ENCODE measurements at places on chromosomes 6 and 20.
A peak's percentile ranks its signal among the peaks of the same experiment; 100 is the strongest.

DNA sequence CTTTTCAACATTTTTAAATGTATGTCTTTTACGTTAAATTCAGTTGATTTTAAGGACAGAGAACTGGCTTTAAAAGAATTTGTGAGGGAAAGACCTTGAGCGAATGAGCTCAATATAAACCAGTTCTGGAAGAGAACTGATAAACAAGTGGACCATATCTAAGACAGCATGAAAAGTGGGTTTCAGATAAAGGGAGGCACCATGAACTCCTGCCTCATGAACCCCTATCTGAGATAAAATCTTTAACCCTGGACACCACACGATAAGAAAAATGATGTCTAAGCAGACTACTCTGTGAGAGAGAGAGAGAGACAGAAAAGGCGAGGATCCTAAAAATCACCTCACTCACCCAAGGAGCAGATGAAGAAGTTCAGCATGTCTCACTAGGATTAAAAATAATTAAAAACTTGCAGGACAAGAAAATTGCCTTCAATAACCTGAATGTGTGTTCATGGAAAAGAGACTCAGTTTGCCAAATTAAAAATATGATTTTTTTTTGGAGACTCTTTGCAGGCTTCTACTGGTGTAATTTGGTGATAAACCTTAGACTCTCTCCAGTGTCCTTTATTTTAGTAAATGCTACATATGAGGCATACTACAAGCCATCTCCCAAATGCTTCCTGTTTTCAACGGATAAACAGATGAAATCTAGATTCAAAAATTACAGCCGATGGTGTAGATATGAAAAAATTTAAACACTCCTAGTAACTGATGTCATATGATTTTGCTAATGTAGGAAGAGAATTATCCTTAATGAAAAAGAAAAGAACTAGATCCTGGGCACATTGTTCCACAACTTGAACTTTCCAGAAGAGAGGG is 299.5 kb downstream of the ADGB start:
- DNase-seq, result no peak

GRCh38 chr6:112029045-112029822 is 24.7 kb upstream of the CCN6 start:
- peak; percentile 77 for DNase-seq

DNA sequence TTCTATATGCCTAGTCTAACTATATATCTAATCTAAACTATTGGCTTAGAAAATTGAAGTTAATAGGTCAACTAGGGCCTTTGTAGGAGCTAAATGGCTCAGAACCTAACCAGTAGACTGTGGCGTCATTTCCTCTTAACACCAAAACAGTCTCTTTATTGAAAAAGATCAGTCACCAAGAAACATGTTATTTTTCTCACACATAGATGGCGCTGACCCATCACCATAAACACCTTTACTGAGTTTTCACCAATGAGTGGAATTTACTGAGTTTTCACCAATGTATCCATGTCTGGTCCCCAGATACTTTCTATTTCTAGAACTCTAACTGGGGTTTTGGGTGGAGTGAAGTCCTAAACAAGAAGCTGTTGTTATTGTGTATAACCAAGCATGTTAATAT is 636.0 kb downstream of the BCKDHB start:
- peak; percentile 58 for DNase-seq

GRCh38 chr20:20353576-20353975 is 14.3 kb upstream of the INSM1 start:
- no peak for DNase-seq

GRCh38 chr6:29490055-29490454 is 2.3 kb upstream of the MAS1L start:
- no peak for DNase-seq

- no peak for DNase-seq
These were observed 70.8 kb downstream of the BMP2 start for GRCh38 chr20:6838181-6838826.

- DNase-seq, result no peak
These were observed 4.2 kb downstream of the ZNF337 start for GRCh38 chr20:25692499-25692898.

DNA sequence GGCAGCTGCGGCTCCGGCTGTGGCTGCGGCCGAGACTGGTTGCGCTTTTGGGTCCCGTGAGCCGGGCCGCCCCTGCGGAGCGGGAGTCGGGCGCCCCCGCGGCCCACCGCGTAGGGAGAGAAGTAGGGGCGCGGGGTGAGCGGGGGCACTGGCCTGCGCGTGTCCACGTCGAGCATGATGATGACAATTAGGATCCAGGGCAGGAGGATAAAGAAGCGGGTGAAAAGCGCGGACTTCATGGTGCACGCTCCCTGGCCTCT is 739 bp downstream of the B3GAT2 start:
- DNase-seq, result no peak

- DNase-seq, result no peak
These were observed 15.5 kb upstream of the SNRNP48 start for GRCh38 chr6:7574500-7574899.

GRCh38 chr6:103236923-103237322 is 1622.8 kb downstream of the HACE1 start:
- DNase-seq, result no peak

DNA sequence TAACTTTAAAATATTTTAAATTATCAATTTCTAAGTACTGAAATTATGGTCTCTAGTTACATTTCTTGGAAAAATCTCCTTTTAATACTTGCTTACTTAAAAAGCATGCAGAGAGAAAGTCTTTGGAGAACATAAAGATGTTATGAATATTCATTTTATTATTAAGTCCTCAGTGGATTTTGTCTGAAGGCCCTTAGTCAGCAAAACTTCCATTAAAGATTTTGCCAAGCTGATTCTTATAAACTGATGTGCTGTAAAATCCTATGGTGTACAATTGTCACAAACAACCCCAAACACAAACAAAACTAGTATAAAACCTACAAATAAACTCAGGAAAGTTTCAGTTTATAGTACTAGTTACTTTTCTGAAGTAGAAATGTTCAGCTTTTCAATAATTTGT is 372.7 kb downstream of the MEI4 start:
- no peak for DNase-seq

DNA sequence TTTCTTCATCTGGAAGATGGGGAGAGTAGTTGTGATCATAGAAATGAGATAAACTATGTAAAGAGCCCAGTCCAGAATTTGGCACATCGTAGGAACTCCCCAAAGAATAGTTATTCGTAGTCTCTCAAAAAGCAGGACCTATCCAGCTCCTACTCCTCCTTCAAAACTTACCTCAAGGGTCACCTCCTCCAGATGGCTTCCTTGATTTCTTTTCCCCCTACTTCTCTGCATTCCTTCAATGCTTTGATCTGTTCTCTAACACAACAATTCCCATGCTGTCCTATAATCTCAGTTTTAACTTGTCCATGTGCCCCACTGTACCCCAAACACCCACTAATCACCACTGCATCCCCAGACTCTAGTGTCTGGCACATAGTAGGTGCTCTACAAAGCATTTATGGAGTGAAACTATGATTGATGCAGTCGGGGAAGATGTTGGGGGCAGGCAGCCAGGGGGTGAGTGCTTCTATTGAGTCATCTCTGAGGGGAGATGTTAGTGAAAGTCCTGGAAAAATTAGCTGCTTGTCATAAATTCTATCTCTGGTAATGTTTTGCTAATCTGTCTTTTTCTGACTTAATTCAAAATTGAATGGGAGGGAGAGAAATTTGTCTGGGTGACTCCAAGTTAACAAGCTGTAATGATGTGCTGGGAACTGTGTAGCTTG is 181.3 kb upstream of the KCNG1 start:
- DNase-seq, result no peak

GRCh38 chr6:109853426-109853825 is 124.7 kb upstream of the GPR6 start:
- DNase-seq, result no peak

GRCh38 chr20:35912881-35913280 is 41.4 kb downstream of the SCAND1 start:
- no peak for DNase-seq

- DNase-seq, result no peak
These were observed 1212.1 kb upstream of the CITED2 start for GRCh38 chr6:140586426-140587061.

DNA sequence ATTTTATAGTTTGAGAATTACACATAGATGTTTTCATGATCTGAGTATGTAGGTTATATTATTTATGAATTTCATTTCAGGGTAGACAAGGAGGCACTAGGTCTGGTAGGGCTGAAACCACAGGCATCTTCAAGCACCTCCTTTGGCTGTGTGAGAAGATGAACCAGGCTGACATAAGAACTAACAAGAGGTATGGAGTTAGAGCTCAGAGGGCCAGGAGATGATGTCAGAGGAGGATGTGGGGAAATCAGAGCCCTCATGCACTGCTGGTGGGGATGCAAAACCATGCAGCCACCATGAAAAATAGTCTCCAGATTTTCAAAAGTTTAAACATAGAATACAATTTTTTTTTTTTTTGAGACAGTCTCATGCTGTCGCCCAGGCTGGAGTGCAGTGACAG is 13.6 kb upstream of the RIPOR3 start:
- DNase-seq, result peak; percentile 59

DNA sequence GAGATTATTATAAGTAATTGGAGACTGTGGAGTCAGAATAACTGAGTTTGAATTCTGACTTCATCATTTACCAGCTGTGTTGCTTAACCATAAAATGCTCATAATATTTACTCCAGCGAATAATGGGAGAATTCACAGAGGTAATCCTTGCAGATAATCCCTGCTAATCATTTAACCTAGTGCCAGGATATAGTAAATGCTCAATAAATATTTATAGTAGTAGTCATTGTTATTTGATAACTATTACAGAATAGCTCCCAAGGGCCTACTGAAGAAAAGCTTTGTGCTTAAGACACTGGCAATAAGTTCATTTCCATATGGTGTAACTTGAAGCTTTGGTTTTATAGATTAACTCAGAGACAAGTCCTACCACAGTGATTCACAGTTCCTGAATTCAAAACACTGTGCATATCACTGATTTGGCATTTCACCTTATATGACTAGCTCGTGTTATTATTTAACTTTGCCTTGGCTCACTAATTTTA is 208.8 kb upstream of the PLCB4 start:
- peak; percentile 90 for DNase-seq

DNA sequence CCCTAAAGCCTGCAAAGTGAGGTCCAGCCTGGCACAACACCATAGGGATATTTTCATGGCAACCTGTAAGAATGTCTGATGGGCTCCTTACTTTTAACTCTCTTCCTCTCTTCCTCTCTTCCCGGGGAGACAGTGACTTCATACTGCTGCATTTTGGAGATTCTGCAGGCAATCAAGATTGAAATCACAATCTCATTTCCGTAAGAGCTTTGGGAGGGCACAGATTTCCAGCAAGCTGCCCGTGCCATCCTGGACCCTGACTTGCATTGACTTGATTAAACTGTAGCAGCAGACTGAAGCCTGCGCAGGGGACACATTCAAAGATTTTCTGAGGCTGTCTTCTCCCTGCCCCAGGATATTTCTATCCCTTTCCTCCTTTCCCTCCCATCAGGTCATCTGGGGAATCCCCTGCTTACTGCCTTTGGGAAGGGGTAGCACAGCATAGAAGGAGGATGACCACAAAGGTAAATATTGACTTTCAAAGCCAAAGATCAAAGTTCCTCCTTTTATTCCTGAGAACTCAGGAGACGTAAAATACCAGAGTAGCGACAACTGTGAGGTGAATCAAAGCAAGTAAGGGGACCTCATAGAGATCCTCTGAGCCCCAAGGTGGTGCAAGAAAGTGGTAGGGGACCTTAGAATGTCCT is 504.0 kb upstream of the ARID1B start:
- no peak for DNase-seq

- no peak for DNase-seq
These were observed 27.8 kb upstream of the SMIM28 start for GRCh38 chr6:138349891-138350290.

GRCh38 chr6:136525586-136526195 is 24.5 kb downstream of the MAP7 start:
- DNase-seq, result peak; percentile 22

DNA sequence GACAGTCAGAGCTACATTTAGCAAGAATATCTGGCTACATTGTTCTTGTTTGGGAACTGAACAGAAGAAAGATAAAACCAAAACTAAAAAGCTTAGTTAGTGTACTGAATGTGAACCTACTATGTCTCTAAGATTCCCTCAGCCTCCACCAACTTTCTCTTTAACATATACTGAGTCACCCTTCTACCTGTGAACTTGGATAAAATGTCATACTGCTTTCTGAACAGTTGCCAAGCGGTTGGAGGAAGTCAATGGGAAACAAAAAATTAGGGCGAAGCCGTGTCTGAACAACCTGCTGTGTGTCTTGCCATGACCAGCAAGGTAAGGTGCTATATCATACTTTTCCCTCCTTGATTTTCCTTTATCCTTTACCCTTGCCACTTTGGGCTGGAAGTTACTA is 243.5 kb downstream of the BTBD9 start:
- no peak for DNase-seq

GRCh38 chr20:50020288-50020687 is 37.5 kb downstream of the SNAI1 start:
- peak; percentile 87 for DNase-seq

DNA sequence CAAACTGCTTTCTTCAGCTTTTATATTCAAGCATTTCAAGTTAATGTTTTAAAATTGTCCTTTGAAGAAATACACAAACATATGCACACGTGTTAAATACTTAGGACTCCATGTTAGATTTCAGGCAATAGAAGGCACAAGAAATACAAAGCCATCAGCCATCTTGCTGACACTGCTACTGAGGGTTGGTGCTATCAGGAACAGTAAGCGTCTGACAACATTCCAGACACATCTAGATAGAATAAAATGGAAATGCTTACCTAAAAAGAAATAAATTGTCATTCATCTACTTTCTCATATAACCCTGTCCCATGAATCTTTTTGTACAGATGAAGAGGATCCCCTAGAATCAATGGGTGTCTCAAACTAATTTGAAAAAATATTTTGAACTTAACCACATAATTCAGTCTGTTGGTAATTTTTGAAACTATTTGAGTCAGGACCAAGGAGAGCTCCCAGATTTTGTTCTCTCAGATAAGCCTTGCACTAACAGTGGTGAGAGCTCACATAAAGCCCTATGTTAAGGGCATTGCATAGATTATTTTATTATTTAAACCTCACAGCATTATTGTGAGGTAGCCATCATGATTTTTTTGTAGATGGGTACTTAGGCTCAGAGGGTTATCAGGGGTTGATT is 631.1 kb upstream of the POU3F2 start:
- no peak for DNase-seq

- DNase-seq, result no peak
These were observed 362.4 kb downstream of the UTRN start for GRCh38 chr6:144647406-144647964.

- DNase-seq, result no peak
These were observed 65.4 kb downstream of the HIVEP2 start for GRCh38 chr6:142879527-142879926.

DNA sequence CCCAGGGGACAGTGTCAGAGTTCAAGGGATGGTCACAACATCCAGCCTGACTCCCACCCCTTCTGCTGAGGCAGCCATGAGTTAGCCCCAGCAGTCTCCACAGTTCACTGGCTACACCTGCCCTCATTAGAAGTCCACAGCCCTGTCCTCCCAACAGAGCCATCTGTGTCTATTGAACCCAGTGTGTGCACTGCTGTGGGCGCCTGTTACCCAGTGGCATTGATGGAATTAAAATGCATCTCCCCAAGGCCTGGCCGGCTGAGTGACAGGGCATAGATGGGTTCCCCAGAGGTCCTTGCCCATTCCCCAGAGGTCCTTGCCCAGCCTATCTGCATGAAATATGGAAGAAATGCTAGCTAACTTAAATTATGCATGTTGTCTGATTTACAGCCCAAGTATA is 73.3 kb downstream of the PCSK2 start:
- no peak for DNase-seq

All from ELR (cell line).